ENCODE measurements at places on chromosomes 6 and 20.

GRCh38 chr6:21201187-21201586 lies 392.4 kb upstream of the SOX4 start:
- DNase-seq = no peak

GRCh38 chr6:19322691-19323485 lies 514.3 kb upstream of the ID4 start:
- no peak for DNase-seq

DNA sequence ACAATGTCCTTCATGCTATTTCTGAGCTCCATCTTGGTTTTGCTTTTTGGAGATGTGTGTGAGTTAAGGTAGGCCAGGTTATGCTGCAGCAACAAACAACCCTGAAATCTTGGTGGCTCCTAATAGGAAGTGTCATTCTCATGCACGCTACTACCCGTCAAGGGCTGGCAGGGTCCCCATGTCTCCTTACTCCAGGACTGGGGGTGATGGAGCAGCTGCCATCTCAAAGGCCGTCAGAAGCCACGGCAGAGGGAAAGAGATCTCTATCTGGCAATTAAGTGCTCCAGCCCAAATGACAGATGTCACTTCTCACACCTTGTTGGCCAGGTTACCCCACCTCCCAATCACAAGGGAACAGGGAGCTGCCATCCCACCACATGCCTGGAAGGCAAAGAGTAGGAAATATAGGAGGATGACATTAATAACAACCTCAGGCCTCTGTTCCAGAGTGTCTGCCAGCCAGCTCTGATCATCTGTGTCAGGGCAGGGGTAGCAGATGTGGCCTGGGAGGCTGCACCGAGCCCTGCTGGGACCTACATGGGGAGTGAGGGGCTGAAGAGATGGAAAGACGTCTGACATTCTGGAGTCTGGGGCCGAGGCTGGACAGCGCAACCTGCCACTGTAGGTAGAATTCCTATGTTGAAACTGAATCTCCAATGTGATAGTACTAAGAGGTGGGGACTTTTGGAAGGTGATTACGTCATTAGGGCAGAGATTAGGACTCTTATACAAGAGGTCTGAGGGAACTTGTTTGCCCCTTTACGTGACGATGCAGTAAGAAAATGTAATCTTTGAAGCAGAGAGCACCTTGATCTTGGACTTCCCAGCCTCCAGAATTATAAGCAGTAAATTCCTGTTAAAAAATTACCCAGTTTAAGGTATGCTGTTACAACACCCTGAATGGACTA lies 4.8 kb upstream of the SDCBP2 start:
- no peak for DNase-seq

DNA sequence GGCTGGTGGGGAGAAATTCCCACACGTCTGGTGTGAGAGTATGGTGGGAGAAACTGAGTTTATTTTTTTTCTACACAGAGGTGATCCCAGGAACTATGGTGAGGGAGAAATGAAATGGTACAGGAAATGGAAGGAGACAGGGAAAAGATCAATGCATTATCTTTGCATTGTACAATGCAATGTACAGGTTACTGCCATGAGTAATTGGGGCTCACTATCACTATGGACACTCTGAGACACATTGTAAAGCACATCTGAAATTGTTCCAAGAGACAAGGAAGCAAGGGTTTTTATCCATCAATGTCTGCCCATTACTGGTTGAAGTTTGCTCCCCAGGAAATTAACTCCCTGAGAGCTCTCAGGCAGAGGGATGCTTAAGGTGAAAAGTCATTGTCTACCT lies 21.7 kb upstream of the FAM184A start:
- no peak for DNase-seq

- no peak for DNase-seq
Observed at GRCh38 chr20:50397058-50397457, 113.1 kb upstream of the PTPN1 start.

GRCh38 chr6:42436825-42437224 lies 14.9 kb downstream of the TRERF1 start:
- DNase-seq = no peak

GRCh38 chr6:165768961-165769360 lies 105.9 kb upstream of the PDE10A start:
- DNase-seq = no peak

GRCh38 chr20:32069711-32070110 lies 17.7 kb downstream of the HCK start:
- no peak for DNase-seq

DNA sequence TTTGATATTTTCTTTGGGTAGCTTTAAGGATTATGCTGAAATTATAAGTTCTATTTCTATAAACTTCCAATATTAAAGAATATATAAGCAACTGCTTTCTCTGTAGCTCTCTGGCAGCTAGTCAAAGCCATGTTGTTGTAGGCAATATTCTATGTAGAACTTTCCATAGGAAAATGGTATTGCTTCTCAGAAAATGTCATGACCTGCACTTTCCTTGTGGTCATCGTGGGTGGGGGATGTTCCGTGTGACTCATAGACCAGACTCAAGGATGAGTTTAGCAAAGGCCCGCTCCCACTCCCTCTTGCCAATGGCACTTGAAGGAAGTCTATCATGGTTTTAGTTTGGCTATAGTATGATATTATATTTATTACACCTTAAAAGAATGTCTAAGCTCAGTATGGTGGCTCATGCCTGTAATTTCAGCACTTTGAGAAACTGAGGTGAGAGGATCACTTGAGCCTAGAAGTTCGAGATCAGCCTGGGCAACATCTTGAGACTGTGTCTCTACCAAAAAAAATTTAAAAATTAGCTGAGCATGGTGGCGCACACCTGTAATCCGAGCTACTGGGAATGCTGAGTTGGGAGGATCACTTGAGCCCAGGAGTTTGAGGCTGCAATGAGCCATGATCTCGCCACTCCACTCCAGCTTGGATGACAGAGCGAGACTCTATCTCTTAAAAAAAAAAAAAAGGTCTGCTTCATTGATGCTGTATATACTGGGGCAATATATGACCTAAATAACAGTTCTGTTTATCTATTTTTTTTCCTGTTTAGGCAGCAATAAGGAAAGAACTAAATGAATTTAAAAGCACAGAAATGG lies 36.6 kb upstream of the LTV1 start:
- DNase-seq = no peak

- DNase-seq = no peak
Observed at GRCh38 chr20:49630396-49630951, 62.5 kb upstream of the PTGIS start.

- no peak for DNase-seq
Observed at GRCh38 chr6:121780325-121781321, 345.2 kb downstream of the GJA1 start.

DNA sequence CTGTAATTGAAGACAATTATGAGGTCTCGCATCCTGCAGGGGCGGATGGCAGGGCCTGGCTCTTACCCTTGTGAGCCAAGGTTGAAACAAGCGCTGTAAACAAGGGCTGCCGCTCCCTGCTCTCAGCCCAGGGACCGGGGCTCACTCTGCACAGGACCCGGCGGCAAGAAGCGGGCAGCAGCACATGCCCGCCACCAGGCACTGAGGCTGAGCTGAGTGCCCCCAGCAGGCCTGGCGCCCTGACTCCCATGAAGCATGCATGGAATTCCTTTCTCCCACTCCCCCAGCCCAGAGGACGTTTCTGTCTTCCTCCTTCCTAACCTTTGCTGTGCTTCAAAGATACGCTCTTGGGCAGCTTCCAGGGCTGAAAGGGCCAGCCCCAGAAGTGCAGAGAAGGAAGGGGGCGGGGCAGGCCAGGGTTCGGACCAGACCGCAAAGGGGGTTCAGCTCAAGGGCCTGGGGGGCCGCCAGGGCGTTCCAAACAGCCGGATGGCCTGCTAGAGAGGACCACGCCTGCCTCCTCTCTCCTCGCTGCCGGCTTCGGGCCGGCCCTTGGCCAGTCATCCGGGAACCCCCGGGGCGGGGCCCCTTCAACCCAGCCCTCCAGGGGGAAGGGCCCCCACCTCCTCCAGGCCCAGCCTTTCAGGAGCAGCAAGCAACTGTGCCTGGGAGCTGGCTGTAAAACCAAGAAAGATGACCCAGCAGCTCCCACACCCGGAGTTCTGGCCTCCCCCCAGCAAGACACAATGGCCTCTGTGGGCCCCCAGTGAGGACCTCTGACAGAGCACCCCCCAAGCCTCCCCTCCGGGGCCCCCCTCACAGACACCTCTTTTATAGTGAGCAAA lies 109.9 kb downstream of the NOL4L start:
- DNase-seq = no peak

DNA sequence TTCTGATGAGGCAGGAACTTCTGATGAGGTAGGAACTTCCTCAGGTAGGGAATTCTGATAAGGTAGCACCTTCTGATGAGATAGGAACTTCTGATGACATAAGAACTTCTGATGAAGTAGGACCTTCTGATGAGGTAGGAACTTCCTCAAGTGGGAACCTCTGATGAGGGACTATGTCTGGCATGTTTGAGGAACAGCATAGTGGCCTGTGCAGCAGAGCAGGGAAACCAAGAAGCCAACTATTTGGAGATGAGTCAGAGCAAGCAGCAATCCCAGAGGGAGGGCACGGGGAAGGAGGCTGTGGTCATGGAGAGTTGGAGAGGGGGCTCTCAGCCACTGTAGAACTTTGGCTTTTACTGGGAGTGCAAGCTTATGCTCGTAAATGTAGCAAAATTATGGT lies 132.4 kb downstream of the CFAP61 start:
- DNase-seq = no peak

GRCh38 chr6:33014841-33015634 lies 5.6 kb upstream of the HLA-DOA start:
- DNase-seq = peak; percentile 46

GRCh38 chr6:41599852-41600445 lies 38.3 kb upstream of the MDFI start:
- DNase-seq = no peak

DNA sequence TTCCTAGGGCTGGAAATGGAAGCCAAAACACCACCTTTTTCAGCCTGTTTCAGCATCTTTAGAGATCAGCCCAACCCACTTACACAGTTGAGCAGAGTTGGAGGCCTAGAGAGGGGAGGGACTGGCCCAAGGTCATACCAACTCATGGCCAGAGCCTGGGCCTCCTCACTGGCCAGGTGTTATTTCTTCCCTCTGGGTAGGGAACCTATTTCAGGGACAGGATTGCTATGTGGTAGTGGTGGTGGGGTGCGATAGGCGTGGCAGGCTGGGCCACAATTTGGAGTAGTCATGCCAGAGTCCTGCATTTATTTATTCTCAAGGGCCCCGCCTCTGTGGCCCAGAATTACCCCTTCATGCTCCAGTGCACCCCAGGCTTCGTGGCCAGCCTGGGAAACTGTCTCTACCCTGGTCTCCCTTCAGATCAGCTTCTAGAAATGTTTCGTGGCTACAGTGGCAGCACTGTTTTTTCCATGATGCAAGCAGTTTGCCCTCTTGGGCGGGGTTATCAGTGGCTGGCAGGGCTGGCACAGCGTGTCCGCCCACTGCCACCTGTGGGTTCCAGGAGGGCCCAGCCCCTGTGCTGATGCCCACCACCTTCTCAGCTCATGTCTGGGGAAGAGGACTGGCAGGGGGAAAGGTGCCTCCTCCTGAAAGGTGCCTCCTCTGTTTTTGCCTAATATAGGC lies 6.2 kb downstream of the VEGFA start:
- DNase-seq = no peak

DNA sequence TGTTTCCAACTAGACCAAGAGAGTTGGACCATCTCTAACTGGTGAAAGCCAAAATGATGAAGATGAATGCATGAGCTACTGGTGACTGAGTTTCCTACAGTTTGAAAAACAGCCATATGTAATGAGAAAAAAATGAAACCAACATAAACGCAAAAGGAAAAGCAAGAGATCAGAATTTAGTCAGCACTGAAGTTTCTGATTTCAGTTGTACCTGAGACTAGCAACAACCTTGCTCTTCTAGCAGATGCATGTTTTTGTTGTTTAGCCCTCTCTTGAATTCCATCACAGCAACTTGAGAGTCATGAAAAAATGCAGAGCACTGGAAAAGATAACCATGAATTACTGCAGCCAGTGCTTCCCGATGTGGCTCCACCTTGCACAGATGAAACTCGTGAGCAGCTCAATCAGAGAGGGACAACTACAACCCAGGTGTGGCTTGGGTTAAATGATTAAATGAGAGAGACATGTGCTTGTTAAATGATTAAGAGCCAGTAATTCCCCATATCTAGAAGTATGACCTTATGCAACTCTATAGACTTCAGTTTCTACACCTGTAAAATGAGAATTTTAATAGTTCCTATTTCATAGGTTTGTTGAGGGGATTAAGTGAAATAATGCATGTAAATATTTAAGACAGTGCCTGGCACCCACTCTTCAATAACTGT lies 104.8 kb downstream of the ELOVL4 start:
- DNase-seq = no peak

GRCh38 chr20:2742934-2743559 lies 50.5 kb downstream of the EBF4 start:
- DNase-seq = peak; percentile 61

DNA sequence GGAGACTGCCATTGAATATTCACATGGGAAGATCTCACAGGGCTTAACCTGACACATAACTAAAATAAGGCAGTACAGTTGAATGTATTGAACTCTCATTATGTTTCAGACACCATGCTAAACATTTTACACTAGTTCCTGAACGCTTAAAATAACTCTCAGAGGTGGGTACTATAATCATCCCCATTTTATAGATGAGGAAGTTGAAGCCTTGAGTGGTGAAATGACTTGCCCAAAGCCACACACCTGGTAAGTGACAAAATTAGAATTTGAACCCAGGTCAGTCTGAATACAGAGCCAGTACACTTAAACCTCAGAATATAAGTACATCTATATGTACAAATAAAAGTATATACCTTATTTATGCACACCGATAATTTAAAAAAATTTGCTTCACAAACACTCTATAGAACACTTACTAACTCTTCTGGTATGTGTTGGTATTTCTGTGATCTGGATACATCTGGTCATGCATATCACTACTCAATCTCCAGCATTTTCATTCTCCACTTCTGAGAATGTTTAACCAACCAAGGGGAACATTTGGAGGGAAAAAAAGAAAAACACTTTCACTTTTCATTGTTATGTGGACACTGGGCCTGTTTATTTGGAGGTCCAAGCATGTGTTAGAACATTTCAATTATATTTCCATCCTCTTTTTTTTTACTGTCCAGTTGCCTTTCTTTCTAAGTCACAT lies 4.6 kb upstream of the BICRAL start:
- DNase-seq = no peak

DNA sequence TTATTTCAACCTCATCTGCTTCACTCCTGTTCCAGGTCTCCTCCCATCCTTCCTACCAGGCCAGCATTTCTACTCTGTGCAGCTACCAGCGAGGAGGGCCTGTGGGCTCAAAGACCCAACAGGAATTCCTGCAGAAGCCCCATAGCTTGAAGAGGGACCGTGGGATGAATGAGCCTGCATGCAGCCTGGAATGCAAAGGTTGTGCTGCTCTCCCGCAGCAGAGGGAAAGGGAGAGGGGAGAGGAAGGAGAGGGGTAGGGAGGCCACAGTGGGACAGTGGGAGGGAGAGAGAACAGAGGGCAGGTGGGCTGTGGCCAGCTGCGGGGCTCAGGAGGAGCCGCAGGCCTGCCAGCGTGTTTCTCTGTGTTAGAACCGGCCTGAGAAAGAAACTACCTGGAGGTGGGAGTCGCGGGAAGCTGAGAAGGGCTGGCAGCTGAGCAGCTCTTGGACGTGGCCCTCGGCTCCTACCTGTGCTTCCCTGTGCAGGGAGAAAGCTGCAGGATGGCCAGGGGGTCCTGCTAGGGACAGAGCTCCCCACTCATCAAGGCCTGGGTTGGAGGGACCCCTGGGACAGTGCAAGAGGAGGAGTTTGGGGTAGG lies 66.1 kb upstream of the MLN start:
- DNase-seq = no peak

- DNase-seq = no peak
Observed at GRCh38 chr6:31740397-31741223, 805 bp downstream of the MSH5 start.

- no peak for DNase-seq
Observed at GRCh38 chr6:100592929-100593328, 128.2 kb upstream of the SIM1 start.
